ENCODE measurements at places on chromosomes 2 and 18.
A peak's percentile ranks its signal among the peaks of the same experiment; 100 is the strongest.

DNA sequence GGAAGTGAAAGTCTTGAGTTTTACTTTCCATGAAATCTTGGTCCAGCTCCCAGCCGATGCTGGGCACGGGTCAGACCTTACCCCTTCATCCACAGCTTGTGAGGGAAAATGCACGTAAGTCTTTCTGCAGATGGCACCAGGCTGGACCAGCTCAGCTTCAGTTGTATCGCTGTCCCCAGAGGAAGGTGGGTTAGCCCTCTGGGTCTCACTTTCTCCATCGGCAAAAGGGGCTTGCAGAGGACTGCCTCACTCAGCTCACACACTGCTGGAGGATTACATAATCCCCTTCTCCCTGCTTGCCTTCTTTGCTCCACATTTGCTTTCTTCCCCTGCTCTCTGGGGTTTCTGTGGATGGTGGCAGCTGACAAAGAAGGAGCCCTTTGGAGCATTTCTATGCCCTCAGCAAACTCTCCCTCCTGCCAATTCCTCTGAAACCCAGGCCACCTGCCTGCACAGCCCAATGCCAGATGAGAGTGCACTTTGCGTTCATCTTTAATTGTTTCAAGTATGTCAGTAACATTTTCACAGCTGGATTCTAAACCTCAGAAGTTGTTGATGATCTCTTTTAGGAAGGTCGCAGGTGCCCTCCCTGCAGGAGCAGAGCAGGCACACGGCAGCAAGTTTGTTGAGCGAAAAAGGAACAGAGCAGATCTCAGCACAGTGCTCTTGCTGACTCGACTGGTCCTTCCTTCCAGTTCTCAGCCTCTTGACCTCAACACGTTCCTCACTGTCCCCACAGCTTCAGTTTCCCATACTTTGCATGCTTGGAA lies 155.6 kb upstream of the GLI2 start:
- DNase-seq, result peak; percentile 20

- DNase-seq, result no peak
These were observed 192.7 kb downstream of the DYSF start for GRCh38 chr2:71646028-71646427.

GRCh38 chr2:59594671-59595222 lies 958.7 kb downstream of the BCL11A start:
- no peak for DNase-seq

GRCh38 chr2:37287966-37288365 lies 36.7 kb downstream of the PRKD3 start:
- peak; percentile 48 for DNase-seq

GRCh38 chr2:174585146-174585545 lies 12.5 kb downstream of the WIPF1 start:
- DNase-seq, result no peak

GRCh38 chr2:215171796-215172195 lies 33.4 kb upstream of the ABCA12 start:
- peak; percentile 76 for DNase-seq

GRCh38 chr2:205321231-205321630 lies 361.1 kb upstream of the NRP2 start:
- DNase-seq, result no peak

DNA sequence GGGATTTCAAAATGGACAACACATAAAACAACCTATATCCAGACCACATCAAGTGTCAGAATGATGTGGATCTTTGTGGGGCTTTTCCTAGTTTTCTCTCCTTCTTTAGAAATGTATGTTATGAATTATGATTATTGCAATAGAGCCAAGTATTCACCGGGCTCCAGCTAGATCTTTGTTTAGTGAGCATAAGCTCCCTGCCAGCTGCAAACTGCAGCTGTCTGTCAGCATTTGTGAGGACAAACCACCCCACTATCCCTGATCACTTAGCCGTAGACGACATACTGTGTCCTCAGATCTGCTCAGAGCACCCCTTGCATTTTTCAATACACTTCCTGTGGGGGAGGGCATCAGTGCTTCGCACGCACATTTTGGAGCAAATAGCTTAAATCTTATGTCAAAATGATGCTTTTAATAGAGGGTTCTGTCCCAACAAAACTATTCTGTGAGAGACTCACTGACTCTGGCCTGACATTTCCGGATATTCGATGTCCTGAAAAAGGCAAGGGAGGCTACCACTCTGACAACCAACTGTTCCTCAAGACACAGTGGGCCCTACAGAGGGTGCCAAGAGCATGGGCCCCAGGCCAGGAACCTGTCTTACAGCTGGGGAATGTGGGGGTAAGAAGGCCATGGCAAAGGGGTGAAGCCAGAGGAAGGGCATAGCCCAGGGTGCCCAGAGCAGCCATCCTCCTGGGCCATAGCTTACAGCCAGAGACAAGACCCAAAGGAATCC lies 346.0 kb downstream of the ARHGAP15 start:
- DNase-seq, result no peak

GRCh38 chr2:46643951-46644350 lies 164.6 kb downstream of the TMEM247 start:
- DNase-seq, result no peak

DNA sequence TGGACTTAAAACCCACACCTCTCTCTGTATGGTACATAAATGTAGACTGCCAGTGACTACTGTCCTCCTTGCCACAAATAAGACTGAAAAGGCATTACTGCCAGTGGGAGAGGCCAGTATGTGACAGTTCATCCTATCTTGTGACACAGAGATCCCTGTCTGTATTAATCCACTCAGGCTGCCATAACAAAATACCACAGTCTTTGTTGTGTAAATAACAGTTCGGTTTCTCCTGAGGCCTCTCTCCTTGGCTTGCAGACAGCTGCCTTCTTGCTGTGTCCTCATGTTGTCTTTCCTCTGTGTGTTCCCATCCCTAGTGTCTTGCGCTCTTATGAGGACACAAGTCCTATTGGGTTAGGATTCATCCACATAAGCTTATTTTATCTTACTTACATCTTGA lies 46.4 kb upstream of the IL1RL1 start:
- no peak for DNase-seq

- DNase-seq, result peak; percentile 30
These were observed 15.0 kb upstream of the GMPPA start for GRCh38 chr2:219483451-219484342.

DNA sequence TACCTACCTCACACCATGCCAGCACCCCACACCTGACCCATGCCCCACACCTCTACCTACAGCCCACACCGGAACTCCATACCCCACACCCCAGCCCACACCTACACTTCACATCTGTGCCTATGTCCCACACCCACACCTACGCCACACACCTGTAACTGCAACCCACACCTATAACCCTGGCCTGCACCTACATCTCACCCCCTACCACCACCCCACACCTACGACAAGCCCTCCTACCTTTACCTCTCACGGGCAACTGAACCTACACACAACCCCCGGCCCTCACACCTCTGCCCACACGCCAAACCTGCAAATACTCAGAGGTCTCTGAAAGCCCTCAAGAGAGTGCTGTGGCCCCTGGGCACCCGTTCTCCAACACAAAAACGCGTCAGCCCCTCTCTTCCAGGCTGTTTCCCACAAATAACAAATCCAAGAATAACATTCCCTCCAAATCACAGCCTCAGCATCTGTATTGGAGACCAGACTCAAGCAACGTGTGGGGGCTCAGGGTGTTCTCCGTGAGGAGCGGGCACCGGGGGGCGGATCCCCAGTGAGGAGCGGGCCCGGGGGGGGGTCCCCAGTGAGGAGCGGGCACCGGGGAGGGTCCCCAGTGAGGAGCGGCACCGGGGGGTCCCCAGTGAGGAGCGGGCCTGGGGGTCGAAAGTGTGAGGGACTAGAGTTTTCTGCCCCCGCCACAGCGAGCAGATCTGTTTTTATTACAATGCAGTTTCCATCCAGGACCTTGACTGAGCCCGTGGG lies 33.4 kb downstream of the SLC66A2 start:
- DNase-seq, result no peak

- no peak for DNase-seq
These were observed at the start of gene NEURL3 for GRCh38 chr2:96505231-96505889. TSS of gene NEURL3 (minus strand) at chr2:96505357. CDS start at chr2:96505286, 71 bp downstream.

- no peak for DNase-seq
These were observed 67.3 kb upstream of the TEX51 start for GRCh38 chr2:126831234-126832005.

DNA sequence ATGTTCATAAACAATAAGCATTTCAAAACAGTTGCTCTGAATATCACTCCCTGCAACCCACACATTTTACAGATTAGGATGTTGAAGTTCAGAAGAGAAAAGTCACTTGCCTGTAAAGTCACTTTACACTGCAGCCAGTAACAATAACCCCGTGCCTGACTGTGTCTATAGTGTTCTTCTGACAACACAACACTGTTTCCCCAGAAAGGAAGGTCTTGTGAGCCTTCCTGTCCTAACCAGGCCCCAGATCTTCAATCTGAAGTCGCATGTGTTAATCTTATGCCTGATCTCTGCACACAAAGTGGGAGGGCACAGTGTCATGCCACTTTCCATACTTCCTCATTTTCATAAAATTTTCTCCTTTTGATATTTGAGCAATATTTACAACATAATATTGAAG lies 120.2 kb downstream of the FEZ2 start:
- DNase-seq, result no peak

- DNase-seq, result no peak
These were observed 24.9 kb downstream of the ZNF892 start for GRCh38 chr2:95232232-95232631.

GRCh38 chr2:235640377-235640776 lies 146.5 kb downstream of the AGAP1 start:
- no peak for DNase-seq

GRCh38 chr2:98623657-98624056 lies 15.3 kb downstream of the UNC50 start:
- DNase-seq, result no peak

- DNase-seq, result no peak
These were observed 140.8 kb upstream of the SETBP1 start for GRCh38 chr18:44539926-44540325.

GRCh38 chr2:237909801-237910475 lies 50.5 kb downstream of the RAMP1 start:
- DNase-seq, result no peak

GRCh38 chr2:226798422-226799210 lies 1.0 kb downstream of the IRS1 start:
- peak; percentile 65 for DNase-seq

- no peak for DNase-seq
These were observed 124.2 kb downstream of the LPIN1 start for GRCh38 chr2:11870584-11870983.

DNA sequence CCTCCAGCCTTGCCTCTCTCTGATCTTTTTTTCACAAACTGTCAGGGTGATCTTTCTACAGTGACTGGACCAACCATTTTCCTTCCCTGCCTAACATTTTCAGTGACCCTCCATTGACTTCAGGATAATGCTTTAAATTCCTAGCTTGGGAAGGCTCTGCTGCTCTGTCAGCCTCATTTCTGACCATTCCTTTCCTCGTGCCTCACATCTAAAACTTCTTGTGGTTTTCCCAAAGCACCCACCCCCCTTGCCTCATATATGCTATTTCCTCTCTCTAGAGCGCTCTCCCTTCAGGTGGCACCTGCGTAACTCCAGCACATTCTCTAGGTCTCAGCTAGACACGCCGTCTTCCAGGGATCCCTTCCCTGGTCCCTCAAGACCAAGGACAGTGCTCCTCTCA lies 37.2 kb downstream of the DRC1 start:
- no peak for DNase-seq

- DNase-seq, result no peak
These were observed 216.4 kb upstream of the MYT1L start for GRCh38 chr2:2547451-2547850.

DNA sequence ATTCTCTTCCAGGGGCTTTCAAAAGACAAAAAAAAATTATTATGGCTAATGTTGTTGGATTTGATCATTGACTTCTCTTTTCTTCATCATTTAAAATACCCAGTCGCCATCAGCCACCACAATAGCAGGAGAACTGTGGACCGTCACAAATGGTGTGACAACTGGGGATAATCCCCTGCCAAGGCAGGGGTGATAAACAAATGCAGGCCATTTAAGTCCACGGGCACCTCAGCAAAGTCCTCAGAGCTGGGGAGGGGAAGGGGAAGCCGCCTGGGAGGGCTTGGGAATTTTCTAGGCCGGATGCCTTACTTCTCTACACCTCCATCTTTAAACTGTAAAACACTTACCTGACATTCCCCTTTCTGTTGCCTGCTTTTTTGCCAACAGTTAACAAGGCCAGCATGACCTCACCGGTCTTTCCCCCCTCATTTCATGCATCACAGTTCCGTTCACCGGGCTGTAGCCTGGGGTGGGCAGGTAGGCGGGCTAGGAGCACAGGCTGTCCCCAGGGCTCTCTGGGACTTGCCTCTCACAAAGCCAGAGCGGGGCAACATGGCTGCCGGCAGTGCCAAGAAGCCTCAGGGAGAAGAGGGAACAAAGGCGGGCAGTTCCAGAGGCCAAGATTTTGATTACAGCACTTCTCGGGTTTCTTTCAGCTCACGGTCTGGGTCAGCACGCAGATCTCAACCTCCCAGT lies 820.4 kb downstream of the BCL11A start:
- DNase-seq, result no peak

GRCh38 chr2:207240649-207241048 lies 74.9 kb upstream of the KLF7 start:
- no peak for DNase-seq

GRCh38 chr2:74219846-74220486 lies 21.6 kb downstream of the MTHFD2 start:
- no peak for DNase-seq

- peak; percentile 64 for DNase-seq
These were observed 160.8 kb downstream of the KLHL29 start for GRCh38 chr2:23545811-23546210.

DNA sequence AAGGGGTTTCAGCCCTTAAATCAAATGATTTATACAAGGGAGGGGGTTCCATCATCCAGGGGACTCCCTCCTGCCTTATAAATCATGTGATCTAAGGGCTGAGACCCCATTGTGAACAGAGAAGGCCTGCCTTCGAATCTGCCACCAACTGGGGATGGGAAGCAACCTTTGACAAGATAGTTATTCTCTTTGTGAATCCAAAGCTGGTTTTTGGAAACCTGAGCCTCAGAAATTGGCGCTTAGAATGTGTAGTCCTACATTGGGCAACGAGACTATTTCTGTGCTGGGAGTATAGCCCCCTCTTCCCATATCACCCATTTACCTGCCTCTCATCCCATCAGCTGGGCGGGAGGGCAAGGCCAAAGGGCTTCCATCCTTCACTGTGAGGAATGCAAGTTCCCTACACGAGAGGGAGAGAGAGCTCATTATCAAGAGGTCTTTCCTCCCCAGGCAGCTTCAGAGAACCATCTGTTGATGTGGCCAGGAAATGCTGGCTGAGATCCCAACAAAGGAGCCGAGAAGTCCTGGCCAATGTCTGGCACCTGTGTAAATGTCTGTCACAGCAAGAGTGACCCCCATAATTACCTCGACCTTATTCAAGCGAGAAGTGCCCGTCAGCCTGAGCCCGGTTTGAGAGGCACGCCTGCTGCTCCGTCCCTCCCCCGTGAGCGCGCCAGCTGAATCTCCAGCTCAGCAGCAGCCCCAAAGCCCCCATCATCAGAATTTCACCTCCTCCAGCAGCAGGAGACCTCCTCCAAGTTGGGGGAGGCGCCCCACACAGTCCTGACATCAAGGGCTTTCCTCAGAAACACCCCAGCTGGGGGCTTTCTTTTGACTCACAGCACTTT lies 48.4 kb upstream of the APCDD1 start:
- DNase-seq, result peak; percentile 75

GRCh38 chr2:80126596-80127189 lies 177.9 kb downstream of the LRRTM1 start:
- DNase-seq, result no peak

- no peak for DNase-seq
These were observed 28.4 kb downstream of the ITGA4 start for GRCh38 chr2:181485638-181485946.

GRCh38 chr2:130152816-130153595 lies 8.1 kb upstream of the CCDC74B start:
- DNase-seq, result no peak

Measured in NCI-H524 (cell line).